ENCODE measurements at places on chromosomes 3 and 15.

DNA sequence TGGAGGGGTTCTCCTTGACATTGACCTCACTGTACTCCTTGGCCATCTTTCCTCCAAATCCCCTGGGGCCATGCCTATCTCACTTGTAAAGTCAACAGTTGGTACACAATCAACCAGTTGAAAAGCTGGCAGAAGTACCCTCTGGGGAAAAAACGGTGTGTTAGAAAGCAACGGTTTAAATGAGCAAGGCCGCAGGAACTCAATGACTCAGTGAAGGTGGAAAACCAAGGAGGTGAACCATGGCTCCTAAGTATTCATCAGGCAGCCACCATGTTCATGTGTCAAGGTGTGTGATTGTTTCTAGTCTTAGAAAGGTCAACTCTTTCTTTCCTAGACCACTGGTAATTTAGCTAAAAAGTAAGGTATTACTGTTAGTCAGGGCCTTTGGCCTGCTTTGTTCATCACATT is 130.9 kb upstream of the SATB1 start:
- DNase-seq = no peak

GRCh38 chr3:89506462-89507103 is 399.2 kb downstream of the EPHA3 start:
- DNase-seq = no peak

DNA sequence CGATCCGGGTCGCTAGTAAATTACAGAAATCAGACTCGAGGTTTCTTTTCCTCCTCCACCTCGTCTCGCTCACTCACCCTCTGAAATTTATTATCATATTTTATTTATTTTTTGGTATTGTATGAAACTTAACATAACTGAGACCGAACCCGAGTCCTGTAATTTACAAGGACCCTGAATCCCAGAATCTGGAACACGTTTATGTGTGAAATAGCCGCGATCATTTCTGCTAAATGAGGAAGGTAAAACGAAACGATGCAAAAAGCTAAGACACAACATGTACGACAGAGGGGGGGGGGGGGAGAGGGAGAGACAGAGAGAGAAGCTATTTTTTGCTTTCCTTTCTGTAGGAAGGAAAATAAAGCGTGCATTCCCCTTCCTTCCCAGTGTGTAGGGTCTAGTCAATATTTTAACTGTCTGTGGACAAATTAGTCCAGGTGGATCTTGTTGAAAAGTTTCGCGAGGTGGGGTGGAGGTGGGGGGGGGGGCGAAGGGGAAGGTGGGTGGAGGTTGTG is 1.6 kb downstream of the BBX start:
- DNase-seq = no peak

DNA sequence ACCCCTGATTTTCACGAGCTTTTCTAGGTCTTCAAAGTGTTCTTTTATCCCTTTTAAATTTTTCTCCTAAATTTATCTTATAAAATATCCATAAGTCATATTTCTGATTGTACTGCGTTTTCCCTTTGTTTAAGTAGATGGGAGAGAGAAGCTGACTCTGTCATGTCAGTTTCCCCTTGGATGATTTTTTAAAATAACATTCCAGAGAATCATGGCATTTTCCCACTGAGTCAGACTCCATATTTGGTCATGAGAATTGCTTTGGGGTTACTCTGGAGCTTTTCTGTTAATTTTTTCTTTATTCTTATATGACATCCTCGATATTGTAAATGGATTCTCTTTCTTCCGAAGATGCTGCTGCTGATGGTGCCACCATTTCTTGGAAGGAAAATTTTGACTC is 28.6 kb upstream of the UMPS start:
- DNase-seq = no peak

DNA sequence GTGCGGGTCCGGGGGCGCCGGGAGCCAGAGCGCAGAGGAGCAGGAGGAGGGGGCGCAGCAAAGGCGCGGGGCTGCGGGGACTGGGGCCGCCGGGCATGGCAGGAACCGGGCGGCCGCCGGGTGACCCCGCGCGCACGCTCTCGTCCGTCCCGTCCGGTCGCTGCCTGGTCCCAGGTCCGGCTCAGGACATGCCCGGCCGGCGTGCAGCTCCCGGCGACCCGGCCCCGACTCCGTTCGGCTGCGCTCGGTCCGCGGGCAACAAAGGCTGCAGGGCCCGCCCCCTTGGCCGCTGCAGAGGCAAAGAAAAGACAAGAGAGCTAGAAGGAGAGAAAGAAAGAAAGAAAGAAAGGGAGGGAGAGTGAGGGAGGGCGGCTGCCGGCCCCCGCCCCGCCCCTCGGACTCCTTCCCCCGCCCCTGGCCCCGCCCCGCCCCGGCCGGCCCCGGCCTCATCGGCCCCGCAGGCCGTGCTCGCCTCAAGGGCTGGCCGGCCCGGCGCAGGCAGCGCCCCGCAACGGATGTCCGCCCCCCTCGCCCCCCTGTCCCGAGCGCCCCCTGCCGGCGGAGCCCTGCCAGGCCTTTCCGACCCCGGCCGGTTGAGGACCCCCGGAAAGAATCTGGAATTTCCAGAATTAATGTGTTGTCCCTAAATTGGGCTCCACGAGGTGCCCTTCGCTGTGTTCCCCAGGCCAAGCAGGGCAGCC is at the start of gene ADAMTS7:
ADAMTS7 (minus strand) TSS at position 341 of the 701 bp plus-strand sequence; CDS start at position 97, 244 bp downstream.
- no peak for DNase-seq

DNA sequence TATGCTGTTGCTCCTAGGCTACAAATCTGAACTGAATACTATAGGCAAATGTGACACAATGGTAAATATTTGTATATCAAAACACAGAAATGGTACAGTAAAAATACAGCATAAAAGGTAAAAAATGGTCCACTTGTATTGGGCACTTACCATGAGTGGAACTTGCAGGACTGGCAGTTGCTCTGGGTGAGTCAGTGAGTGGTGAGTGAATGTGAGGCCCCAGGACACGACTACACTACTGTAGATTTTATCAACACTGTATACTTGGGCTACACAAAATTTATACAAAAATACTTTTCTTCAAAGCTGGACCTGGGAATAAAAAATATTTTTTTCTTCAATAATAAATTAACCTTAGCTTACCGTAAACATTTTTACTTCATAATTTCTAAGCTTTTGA is 41.6 kb upstream of the DUT start:
- DNase-seq = no peak

- no peak for DNase-seq
Observed at GRCh38 chr3:191148131-191148530, 50.9 kb upstream of the OSTN start.

DNA sequence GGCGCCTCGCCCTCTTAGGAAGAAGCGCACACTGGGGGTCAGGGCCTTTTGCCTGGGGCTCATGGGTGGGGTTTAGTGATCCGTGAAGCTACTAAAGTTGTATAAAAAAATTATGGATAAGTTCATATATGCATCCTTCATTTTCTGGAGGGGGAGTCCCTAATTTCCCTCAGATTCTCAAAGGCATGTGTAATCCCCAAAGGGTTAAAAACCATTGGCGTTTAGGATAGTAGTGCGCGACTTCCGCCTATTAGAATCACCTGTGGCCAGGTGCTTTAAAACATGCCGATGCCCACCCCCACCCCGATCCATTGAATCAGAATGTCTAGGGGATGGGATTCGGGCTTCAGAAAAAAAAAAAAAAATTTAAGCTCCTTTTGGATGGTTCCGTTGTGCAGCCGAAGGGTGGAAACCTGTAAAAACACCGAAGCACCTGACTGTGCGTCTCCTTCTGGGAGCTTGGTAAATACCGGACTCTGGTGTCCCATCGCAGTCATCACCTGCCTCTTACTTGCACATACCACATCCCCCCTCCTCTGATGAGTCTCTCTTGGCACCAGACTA is 570 bp downstream of the APH1B start:
- no peak for DNase-seq

- no peak for DNase-seq
Observed at GRCh38 chr15:87033056-87033455, 953.4 kb downstream of the AGBL1 start.

DNA sequence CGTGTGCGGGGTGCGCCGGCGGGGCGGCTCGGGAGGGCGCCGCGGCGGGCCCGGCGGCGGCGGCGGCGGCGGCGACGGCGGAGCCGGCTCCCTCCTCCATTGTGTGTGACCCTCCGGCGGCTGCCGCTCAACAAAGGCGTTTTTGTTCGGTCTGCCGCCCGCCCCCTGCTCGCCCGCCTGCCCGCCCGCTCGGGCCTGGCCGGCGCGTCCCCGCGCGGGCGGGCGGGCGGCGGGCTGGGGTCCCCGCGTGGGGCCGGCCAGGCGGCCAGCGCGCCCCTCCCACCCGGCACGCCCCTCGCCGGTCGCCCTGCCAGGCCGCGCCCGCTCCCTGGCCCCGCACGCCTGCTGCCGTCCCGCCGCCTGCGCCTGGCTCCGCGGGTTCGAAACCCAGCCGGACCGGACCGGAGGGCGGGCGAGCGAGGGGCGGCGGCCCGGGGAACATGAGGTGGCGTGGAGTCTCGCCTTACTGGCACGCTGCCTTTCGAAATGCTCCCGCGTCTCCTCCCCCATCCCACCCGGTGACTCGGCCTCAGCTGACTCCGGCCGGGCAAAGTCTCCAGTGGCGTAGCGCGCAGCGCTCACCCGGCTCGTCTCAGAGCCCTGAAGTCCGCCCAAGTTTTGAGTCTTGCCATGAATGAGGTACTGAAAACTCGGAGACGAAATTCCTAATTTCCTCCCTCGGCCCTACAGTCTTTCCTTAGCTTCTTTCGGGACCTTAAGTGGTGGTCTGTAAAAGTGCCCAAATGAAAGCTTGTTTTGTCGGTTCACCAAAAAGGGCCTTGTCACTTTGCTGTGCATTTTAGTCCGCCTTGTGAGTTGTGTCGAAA is 588 bp downstream of the MAPK6 start:
- peak; percentile 46 for DNase-seq

DNA sequence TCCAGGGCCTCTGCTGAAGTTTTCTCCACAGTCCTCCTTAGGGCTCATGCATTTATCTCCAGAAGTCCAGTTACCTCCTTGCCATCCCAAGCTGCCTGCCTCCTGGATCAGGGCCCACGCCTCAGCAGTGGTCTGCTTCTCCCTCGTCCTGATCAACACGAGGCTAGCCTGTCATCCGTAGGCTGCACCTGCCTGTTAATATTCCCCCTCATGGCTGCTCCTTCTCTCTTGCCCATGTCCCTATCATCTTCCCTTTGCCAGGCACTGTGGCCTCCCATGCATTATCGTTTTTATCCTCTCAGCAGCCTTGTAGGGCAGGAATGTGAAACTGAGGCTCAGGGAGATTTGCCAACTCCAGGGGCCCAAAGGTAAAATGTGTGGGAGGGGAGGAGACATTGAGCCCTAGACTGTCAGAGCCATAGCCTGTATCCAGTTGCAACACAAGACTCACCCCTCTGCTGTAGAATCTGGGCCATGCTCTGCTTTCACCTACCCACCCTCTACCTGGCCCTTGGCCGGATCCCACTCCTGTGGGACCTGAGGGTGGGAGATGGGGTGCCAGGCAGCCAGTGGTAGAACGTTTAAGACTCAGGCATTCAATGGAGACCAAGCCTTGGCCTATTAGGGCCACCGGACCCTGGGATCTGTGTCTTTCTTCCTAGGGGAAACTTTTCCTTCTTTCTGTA is 4.6 kb downstream of the GRM2 start:
- DNase-seq = no peak

DNA sequence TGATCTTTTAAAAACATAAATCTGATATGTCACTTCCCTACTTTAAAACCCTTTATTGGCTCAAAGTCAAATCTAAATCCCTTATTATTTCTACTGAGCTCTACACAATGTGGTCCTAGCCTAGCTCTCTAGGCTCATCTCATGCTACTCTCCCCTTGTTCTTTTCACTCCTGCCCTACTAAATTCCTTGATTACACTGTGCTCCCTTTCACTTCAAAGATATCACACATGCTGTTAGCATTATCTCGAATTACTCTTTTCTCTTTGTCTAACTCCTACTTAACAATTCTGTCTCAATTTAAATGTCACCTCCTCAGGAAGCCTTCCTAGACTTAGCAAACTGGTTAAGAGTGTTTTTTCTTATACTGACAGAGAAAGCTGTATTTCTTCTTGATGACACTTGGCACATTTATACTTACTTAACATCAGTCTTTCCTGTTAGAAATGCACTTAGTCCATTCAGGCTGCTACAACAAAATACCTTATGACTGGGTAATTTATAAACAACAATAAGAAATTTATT is 102.0 kb downstream of the SCAPER start:
- DNase-seq = no peak

GRCh38 chr3:23438657-23439056 is 235.5 kb downstream of the UBE2E2 start:
- no peak for DNase-seq

- DNase-seq = no peak
Observed at GRCh38 chr3:140113996-140114788, 179.2 kb downstream of the CLSTN2 start.

- no peak for DNase-seq
Observed at GRCh38 chr3:123653221-123653682, 68.4 kb upstream of the HACD2 start.

DNA sequence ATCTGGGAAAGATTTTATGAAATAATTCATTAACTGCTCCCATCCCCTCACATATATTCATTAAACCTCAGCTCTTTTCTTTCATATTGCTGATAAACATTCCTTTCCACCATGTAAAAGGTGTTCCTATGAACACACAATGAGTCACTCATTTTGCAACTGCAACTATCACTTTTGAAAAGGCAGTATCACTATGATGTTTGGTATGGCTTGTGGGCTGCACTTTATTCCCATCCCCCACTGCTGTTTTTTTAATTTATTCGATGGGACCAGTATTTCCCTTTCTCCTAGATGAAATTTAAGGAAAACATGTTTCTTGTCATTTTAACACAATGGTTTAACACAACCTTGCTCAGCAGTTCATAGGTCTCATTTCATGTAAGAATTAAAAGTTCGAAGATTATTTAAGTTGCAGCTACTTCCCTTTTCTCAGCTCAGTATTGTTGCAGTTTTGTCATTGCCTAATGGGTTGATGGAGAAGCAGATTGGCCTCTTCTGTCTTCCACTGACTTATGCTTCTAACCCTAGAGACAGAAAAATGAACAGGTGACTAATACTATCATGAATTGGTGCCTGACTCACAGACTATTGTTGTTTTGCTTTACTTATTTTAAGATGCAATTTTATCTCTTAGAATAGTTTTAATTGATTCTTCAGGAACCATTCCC is 280.3 kb downstream of the ZPLD1 start:
- DNase-seq = no peak

DNA sequence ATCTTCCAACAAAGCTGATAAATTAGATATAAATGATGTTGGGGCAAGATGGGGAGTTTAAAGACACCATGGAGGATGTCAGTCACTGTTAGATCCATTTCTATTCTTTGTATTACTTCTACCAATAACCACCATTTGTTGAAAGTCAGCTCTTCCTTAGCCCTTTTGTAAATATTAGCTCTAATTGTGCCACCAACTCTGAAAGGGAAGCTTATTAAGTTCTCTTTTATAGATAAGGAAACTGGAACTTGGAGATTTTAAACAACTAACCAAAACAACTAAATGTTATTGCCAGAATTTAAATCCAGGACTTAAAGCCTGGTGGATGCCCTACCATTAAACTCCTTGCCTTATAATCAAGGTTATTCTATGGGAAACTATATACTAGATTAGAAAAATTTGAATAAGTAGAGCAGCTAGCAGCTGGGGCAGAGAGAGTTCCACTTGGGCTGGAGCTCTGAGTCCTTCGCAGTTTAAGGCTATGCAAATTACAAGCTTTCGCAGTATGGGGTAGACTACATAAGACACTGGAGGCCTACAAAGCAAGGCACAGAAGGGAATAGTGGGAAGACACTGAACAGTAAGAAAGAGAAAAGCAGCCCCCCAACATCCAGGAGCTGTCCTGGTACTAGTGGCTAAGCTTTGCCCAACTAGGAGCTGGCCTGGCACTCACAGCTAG is 52.6 kb downstream of the TM4SF18 start:
- DNase-seq = no peak

GRCh38 chr15:55742927-55743728 is at the start of gene PRTG:
Gene PRTG, minus strand, starts transcription at chr15:55743152. Its CDS starts 221 bp downstream, at chr15:55742931.
- no peak for DNase-seq

GRCh38 chr15:93231261-93231925 is 142.4 kb upstream of the RGMA start:
- no peak for DNase-seq
